ENCODE measurements at places on chromosomes 6 and 20.

DNA sequence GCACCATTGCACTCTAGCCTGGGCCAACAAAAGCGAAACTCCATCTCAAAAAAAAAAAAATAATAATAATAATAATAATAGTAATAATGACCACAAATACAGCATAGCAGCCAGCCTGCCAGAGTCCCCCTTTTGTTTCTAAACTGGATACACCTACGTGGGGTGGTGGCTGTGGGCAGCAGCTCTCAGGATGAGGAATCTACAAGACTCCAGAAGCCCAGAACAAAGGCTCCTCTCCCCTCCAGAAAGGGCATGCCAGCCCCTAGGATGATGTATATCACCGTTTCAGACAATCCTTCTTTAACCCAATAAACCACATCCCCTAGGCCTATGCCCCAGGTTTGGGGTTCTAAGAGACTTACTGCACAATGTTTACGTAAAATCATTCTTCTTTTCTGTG is 155.9 kb downstream of the QRSL1 start:
- no peak overlapping the region for H3K4me3 ChIP-seq
- H3K27me3 ChIP-seq, result no peaks in the 10 kb centered on the region
- DNase-seq, result no peak
- no peaks in the 10 kb centered on the region for H3K36me3 ChIP-seq
- no peaks in the 10 kb centered on the region for H3K4me1 ChIP-seq

DNA sequence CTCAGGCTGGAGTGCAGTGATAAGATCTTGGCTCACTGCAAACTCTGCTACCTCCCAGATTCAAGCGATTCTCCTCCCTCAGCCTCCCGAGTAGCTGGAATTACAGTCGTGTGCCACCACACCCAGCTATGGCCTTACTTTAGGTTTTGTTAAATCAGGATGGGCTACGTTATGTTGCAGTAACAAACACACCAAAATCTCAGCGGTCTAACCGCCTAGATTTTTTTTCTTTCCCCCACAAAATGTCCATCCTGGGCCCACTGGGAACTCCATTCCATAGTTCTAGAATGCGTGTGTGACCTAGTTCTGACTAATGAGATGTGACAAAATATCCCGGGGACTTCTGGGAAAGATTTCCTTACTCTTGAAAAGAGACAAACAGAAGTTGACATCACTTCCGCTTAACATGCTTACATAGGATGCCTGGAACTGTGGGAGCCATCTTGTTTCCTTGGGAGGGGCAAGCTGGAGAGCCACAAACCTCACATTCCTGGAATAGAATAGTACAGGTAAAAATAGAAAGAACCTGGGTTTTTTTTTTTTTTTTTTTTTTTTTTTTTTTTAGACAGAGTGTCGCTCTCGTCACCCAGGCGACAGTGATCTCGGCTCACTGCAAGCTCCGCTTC is 42.3 kb upstream of the TRERF1 start:
- H3K27ac ChIP-seq, result no peak overlapping the region
- no peak overlapping the region for H3K4me3 ChIP-seq
- H3K27me3 ChIP-seq, result no peaks in the 10 kb centered on the region
- no peaks in the 10 kb centered on the region for H3K4me1 ChIP-seq
- DNase-seq, result no peak

- no peak overlapping the region for H3K27ac ChIP-seq
- H3K36me3 ChIP-seq, result no peaks in the 10 kb centered on the region
- no peak overlapping the region for H3K4me3 ChIP-seq
- DNase-seq, result no peak
Measured at GRCh38 chr6:115137910-115138309, 795.1 kb upstream of the HS3ST5 start.

DNA sequence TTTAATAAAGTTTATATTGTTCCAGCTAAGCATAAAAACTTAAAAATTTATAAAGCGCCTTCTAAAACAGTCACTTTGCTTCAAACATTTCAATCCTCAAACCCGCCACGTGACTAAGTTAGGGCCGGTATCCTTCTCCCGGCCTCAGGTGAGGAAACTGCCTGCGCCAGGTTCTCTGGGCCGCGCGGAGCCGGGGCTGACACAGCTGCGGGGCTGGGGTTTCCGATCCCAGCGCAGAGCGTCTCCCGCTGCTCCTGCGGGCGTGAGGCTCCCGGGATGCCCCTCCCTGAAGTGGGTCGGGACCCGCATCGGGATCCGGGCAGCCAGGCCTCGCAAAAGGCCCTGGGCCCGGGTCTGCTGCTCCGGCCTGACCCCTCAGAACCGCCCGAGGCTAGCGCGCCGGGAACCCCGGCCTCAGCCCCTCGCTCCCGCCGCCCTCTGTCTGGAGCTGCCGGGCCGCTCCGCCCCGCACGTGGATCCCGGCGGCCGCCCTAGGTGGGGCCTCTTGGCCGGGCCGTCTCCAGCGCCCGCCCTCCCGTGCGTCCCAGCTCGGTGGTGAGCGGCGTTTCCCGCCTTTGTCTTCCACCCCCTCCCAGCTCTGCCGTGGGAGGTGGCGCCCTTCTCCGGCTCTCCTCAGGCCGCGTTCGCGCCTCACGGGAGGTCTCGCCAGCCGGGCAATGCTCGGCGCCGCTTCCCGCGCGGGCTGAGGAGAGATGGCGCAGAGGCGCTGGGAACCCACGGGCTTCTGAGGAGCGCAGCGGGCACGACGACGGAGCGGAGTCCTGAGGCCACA is 267.9 kb downstream of the DLL1 start:
- H3K4me3 ChIP-seq, result peak overlapping the region; percentile 0
- no peaks in the 10 kb centered on the region for H3K36me3 ChIP-seq
- H3K4me1 ChIP-seq, result no peaks in the 10 kb centered on the region
- peak; percentile 86 for DNase-seq
- H3K27ac ChIP-seq, result peak overlapping the region; percentile 26
- H3K27me3 ChIP-seq, result no peaks in the 10 kb centered on the region

Measured in upper lobe of left lung (tissue), 6 donors.